Kidney epithelial cell (primary cell): ENCODE measurements at places on chromosomes 7 and 10.

DNA sequence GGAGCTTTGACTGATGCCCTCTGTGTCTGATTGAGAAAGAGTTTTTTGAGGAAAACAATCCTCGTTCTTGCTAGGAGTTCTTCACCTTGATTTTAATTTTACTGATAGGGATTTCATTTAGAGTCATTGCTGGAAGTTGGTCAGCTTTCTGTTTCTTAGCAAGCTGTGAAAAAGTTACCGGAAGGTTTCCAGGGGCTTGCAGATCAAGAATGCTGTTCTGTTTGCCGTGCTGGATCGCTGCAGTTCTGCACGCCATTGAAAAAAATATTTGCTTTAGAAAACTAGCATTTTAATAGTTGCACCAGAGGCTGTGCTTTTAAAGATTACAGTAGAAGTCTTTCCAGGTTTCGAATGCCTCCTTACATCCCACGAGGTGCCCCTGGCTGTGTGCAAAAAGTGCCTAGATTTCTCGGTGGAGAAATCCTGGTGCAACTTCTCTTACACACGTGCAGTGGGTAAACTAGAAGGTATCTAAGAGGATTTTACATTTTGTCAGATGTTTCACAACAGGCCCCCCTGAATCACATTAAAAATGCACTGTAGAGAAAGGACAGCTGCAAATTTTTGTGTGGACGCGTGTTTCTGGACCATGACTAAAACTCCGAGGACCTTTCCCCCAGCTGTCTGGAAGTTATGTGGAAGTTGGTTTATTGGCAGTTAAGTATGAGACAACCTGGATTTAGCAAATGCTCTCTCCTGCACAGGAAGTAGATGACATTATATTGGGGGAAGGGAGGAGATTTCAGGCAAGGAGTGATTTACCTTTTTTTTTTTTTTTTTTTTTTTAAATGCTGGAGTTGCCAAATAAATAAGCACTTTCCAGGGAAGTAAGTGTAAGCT is 5.8 kb downstream of the TCF7L2 start:
- DNase-seq = no peak

GRCh38 chr7:69208276-69208675 is 390.0 kb upstream of the AUTS2 start:
- DNase-seq = no peak

DNA sequence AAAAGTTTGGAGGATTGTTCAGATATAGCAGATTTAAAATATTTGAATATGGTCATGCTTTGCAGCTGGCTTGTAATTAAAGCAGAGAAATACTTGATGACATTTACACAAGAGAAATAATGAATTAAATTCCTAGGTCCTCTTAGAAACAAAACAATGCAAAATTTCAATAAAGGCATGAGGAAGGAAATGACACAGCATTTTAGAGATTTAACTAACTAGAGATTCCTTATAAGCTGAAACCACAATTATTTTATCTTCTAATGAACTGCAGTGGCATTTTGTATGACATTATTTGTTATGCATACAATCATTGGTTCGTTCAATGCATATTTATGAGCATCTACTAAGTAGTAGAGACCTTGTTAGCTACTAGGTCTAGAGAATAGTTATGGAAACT is 490.9 kb downstream of the ZWINT start:
- no peak for DNase-seq

GRCh38 chr10:97013568-97013967 is 172.2 kb downstream of the SLIT1 start:
- no peak for DNase-seq

GRCh38 chr7:96089511-96089910 is 232.4 kb downstream of the SLC25A13 start:
- no peak for DNase-seq

- no peak for DNase-seq
Observed at GRCh38 chr10:5951167-5951711, 26.1 kb downstream of the IL15RA start.

DNA sequence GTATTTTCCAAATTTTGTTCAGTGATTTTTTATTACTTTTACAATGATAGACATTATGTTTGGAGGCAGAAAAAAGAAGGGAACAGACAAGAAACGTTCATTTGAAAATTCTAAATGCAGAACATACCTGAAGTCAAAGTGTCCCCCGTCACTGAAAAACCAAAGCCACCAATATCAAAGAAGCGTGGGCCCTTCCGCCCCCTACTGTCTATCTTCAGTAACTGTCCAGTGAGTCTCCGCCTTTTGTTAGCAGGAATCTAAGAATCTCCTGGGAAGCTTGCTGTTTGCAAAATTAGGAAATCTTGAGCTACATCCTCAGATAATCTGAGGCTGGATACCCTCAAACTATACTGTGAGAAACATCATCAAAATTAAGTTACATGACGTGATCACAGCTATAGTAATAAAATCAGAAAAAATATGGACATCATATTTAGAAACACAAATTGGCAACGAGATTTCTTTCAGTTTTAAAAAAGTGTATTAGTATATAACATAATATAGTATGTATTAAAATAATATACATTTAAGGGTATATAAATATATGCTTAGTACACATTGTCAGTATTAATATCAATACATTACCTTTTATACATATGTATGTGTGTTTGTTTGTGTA is 169.3 kb upstream of the AKR1E2 start:
- DNase-seq = no peak

- no peak for DNase-seq
Observed at GRCh38 chr10:97007417-97007816, 175.3 kb downstream of the LCOR start.

DNA sequence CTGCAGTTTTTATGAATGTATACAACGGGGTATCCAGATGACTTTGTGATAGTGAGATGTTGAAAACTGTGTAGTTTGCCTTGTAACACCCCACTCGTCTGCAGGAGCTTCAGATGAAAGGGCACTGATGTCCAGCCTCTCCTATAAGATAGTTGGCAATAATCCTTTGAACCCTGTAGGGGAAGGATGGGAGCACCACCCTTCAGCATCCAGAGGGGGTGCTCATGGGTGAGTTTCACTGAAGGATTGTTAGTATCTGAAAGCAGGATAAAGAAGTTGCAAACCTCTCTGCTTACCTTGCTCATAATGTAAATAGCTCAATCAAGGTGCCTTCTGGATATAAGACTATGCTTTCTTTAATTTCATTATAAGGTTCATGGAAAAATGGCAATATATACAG is 201.5 kb downstream of the TMEM178B start:
- no peak for DNase-seq

DNA sequence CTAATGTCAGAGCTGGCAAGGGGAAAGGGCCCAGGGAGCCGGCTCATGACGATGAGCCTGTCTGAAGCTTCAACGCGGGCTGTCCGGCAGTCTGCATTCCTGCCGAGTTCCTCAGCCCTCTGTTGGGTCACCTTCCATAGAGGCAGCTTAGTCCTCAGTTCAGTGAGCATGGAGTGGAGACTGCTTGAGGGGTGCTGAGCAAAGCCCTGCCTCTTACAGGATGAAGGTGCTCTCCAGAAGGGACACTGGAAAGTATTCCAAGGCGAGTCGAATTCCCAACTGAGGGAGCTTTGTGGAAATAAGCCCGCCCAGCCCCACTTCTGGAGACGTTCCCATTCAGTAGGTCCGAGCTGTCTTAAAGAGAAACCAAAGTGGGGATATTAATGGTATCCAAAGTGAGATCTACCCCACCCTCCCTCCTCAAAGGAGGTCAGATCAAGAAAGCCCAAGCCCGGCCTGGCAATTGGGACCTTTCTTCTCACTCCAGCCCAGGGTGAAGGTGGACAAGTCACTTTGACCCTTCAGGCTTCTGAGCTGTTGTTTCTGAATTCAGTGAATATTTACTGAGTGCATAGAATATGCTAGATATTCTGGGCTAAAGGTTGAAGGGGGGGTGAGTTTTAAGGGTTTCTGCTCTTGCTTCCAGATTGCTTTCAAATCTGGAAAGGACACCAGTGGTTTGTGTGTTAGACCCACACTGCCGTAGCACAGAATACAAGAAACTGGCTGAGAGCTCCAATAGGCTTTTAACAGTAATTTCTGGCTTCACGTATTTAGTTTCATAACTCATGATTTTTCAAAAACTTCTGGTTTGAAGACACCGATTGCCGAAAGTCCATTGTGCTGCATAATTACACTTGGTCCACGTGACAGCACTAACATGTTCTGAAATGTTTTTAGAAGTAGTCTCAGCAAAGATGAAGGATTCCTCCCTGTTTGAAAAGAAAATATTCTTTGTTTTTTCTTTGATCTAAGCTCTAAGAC is 3.5 kb downstream of the EGFR start:
- no peak for DNase-seq

- DNase-seq = no peak
Observed at GRCh38 chr7:81014266-81014665, 95.4 kb upstream of the SEMA3C start.

DNA sequence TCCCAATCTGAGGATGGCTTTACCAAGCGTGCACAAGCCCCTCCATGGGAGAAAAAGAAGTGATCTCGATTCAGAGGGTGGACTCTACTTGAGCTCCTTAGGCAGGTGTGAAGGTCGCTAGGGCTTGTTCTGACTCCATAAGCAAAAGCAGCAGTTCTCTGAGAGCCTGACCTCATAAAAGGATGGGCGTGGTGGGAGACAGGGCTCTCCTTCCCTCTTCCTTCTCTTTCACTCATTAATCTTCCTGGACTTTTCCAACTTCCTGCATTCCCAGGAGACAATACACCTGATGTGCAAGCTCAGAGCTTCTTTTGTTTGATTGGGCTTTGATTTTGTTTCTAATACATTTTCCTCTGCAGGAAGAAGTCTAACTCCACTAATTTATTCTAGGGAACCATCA is 22.3 kb upstream of the TMEM72 start:
- no peak for DNase-seq

GRCh38 chr7:99167072-99167471 is 23.2 kb upstream of the SMURF1 start:
- no peak for DNase-seq

DNA sequence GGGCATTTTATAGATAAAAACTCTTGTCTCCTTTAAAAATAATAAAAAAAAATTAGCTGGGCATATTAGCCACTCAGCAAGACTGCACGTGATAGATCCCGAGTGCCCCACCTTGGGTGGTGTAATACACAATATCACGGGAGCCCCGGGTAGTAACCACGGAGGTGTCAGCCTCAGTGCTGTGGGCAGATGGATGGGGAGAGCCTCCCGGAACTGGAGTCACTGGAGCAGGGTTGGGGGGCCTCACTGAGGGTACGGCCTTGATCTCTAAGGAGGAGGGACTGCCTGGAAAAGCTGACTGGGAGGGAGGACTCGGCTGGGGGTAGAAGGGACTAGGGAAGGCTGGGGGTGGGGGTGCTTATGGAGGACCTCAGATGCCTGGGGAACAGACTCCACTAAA is 12.6 kb downstream of the LEP start:
- no peak for DNase-seq

- no peak for DNase-seq
Observed at GRCh38 chr7:134594877-134595276, 46.0 kb downstream of the AKR1B15 start.

GRCh38 chr10:76333326-76333725 is 901.9 kb downstream of the LRMDA start:
- DNase-seq = no peak

DNA sequence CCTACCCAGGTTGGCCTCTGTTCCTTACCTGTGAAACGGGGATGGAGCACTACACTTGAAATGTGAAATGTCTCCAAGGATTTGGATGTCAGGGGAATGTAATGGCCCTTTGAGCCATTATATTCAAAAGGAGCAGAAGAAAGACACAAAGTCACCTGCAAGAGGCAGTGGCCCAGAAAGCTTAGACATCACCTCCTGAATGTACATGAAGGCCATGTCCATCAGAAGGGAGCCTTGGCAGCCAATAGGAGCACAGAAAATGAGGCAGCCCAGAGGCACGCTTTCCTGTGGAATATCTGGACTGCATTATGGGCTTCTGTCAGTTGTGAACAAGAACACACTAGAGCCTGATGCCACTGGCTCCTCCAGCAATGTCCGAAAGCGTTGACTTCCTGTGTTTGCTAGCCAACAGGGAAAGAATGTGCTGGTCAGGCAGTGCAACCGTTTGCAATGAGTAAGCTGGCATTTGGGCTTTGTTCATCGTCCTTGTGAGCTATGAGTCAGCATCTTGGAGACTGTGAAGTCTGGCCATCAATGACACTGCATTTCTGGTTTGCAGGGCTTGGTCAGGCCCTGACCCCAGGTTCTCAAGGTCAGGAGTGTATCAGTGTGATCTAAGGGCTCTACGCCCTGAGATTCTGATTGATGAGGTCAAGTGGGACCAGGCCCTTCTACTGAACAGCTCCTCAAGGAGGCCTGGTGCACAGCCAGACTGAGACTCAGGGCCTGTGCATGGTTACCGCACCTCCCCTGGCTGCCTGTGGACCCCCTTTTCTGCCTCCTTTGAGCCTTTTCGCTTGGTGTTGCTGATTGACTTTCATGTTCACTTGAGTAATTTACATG is 222.4 kb downstream of the RPS24 start:
- peak; percentile 98 for DNase-seq

DNA sequence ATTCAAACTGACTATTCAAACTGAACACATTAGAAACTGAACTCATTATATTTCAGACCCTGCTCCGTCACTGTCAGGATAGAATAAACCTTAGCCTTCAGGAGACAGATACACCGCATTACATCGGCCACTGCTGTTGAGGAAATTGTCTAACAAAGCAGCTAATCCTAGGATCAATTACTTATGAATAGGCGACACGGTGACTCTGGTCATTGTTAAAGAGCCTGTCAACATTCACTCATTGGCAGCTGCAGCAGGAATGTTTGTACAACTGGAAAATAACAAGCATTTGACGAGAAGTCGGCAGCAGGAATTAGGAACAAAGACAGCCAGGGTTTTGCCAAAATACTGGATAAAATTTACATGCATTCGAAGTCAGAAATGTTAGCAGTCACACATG is 112.0 kb upstream of the MKX start:
- no peak for DNase-seq

GRCh38 chr10:110817614-110818013 is 54.1 kb upstream of the PDCD4 start:
- no peak for DNase-seq

DNA sequence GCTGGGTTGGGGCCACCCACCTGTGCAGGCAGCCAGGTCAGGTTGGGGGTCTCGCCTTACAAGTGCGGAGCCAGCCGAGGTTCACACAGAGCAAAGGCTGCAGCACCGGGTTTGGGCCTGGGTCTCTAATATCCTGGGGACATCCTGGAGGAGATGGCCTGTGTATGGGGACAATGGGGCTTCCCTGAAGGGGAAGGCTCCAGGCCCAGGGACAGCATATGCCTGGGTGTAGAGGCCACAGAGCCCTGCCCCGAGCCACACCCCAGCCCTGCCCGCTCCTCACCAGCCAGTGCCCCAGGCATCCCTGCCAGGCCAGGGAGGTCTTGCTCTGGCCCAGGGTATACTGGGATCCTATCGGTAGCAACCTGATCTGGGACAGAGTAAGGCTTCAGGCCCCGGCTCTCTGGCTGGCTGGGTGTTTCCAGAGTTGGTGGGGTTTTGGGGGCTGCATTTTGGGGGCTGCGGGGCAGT is 9.1 kb downstream of the TTYH3 start:
- no peak for DNase-seq

- DNase-seq = no peak
Observed at GRCh38 chr7:158439035-158439434, 148.6 kb downstream of the PTPRN2 start.

- DNase-seq = no peak
Observed at GRCh38 chr7:131691454-131692130, 135.2 kb upstream of the PODXL start.

- DNase-seq = no peak
Observed at GRCh38 chr7:42103456-42103855, 133.6 kb downstream of the GLI3 start.

- DNase-seq = no peak
Observed at GRCh38 chr10:3782451-3783315, 2.3 kb downstream of the KLF6 start.
